ENCODE measurements at places on chromosomes 6 and 20.
A peak's percentile ranks its signal among the peaks of the same experiment; 100 is the strongest.

GRCh38 chr6:90110971-90111370 is 185.7 kb downstream of the BACH2 start:
- no peak overlapping the region for H3K4me3 ChIP-seq
- H3K4me1 ChIP-seq, result peaks cover 15% of the 10 kb centered on the region
- H3K27me3 ChIP-seq, result no peaks in the 10 kb centered on the region
- no peak overlapping the region for H3K27ac ChIP-seq
- no peaks in the 10 kb centered on the region for H3K36me3 ChIP-seq

DNA sequence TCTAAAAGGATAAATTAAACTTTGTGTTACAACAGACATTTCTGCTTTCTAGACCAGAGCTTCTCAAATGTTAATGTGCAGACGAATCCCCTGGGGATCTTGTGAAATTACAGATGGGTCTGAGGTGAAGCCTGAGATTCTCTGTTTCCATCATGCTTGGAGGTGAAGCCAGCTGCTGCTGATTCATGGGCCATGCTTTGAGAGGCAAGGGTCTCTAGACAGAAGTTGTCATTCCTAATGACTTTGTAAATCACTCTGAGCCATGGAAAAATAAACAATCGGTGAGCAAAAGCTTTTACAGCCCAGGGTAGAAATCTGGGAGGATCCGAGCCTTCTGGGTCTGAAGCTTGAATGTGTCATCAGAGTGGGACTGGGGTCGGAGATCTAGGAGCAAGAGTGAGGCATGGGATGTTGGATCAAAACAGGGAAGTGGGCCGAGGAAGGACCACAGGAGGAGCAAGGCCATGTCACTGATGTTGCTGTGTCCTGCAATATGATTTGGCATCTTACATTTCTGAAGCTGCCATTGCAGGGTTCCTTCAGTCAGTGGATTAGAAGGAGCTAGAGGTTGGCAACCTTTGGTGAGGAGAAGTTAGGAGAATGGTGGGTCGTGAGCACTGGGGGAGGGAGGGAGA is 77.3 kb downstream of the TRMT11 start:
- DNase-seq, result peak; percentile 44
- H3K36me3 ChIP-seq, result no peaks in the 10 kb centered on the region
- no peak overlapping the region for H3K4me3 ChIP-seq

- peaks cover 48% of the 10 kb centered on the region for H3K36me3 ChIP-seq
- no peak overlapping the region for H3K27ac ChIP-seq
- H3K4me1 ChIP-seq, result peaks cover 8% of the 10 kb centered on the region
- no peaks in the 10 kb centered on the region for H3K27me3 ChIP-seq
- no peak for DNase-seq
- no peak overlapping the region for H3K4me3 ChIP-seq
These were observed 12.3 kb downstream of the EDEM2 start for GRCh38 chr20:35134880-35135279.

DNA sequence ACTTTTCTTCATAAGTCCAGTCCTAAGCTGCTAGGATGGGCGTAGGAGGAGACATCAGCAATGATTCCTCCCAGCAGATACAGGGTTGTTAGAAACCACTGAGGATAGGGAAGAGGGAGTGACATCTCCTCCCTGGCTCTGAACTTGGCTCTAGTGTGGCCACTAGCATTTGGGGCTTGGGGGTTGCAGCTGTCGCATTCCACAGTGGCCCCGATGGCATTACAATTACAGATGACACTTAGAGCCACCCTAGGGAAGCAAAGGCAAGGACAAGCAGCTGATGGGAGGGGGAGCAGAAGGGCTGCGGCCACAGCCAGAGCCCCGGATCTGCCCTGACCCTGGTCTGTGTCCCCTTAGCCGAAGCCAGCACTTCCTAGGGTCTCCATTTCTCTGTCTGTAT is 9.5 kb upstream of the CDKN1A start:
- H3K27me3 ChIP-seq, result no peaks in the 10 kb centered on the region
- peaks cover 25% of the 10 kb centered on the region for H3K4me1 ChIP-seq
- no peak overlapping the region for H3K4me3 ChIP-seq
- H3K36me3 ChIP-seq, result no peaks in the 10 kb centered on the region

GRCh38 chr6:85641897-85642773 is 551 bp downstream of the SYNCRIP start:
- H3K27ac ChIP-seq, result peak overlapping the region; percentile 98
- H3K4me1 ChIP-seq, result peaks cover 11% of the 10 kb centered on the region
- no peaks in the 10 kb centered on the region for H3K27me3 ChIP-seq
- H3K36me3 ChIP-seq, result peaks cover 55% of the 10 kb centered on the region

- H3K27me3 ChIP-seq, result peaks cover 32% of the 10 kb centered on the region
- no peak overlapping the region for H3K27ac ChIP-seq
These were observed 680 bp downstream of the HLA-DPB1 start for GRCh38 chr6:33076406-33076934.

DNA sequence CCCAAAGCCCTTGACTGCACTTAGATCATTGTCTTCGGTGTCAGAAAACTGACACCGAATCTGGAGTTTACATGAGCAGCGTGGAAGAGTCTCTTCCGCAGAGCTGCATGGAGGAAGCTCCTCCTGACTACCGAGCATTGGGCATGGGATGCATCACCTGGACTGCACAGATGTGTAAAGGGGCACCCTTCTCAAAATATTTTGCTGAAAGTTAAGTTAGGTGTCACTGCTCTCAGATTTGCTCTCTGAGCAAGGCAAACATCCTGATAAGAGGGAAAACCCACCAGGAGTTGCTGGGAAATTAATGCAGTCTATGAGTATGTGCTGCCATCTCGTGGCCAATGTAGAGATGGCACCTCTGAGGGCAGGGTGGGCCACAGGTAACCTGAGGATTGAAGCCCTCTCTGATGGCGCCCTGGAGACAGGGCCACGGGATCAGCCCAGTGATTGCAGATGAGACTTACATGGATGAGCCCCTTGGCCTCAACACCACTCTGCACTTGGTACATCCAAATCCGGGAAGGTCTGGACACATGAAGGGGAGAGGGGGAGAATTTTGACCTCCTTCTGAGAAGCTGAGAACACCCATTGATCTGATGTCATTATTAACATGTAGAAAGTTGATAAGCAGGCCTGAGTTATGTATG is 129.9 kb downstream of the LPA start:
- H3K4me3 ChIP-seq, result no peak overlapping the region
- H3K27me3 ChIP-seq, result no peaks in the 10 kb centered on the region
- DNase-seq, result peak; percentile 46
- no peaks in the 10 kb centered on the region for H3K4me1 ChIP-seq

DNA sequence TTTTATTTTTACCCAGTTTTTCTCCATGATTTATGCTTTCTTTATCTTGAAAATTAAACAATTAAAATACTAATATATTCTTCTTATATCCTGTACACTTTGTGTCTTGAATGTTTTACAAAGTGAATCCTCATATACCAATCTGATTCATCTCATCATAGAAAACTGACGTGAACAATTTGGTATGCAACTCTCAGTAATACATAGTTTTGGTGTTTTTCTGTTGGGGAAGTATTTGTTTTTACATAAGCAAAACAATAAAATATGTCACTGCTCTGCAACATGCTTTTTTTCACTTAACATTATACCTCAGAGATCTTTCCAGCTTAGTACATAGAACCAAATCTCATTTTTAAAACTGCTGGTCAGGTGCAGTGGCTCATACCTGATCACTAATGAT is 14.7 kb downstream of the DNAAF9 start:
- H3K27ac ChIP-seq, result no peak overlapping the region
- H3K27me3 ChIP-seq, result no peaks in the 10 kb centered on the region
- H3K4me3 ChIP-seq, result no peak overlapping the region
- no peak for DNase-seq
- 0 out of 2 replicates have a peak, but pooled peaks cover 7% of the 10 kb centered on the region for H3K36me3 ChIP-seq

DNA sequence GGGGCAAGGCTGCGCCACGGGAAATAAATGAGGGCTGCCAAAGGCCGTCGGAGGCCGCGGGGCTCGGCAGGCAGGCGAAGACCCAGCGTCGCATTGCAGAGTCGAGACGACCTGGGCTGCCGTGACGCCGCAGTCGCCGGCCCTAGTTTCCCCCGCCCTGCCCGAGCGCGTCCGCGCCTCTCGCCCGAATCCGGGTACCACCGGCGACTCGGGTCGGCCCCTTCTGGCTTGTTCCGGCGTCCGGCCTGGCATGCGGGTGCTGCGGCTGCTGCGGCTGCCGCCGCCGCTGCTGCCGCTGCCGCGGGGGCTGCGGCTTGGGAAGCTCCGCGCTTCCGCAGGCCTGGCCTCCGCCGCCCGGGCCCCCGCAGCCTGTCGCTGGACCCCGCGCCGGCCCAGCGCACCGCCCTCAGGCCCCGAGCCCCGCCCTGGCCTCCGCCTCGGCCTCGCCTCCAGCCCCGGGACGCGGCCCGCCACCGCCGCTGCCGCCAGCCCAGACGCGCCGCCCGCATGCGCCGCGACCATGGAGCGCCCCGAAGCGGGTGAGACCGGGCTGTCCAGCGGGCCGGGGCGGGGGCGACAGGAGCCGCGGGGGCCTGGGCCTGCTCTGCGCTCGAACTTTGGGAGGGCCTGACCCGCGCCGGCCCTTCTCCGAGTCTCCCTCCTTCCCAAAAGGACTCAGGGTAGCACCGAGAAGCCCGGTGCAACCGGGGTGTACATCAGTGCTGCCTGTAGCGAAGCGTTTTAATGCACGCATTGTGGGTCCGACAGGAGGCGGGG is at the start of gene AKAP7:
AKAP7 (plus strand) TSS at position 224 of the 777 bp plus-strand sequence; CDS start at position 521, 297 bp downstream.
- peaks cover 9% of the 10 kb centered on the region for H3K36me3 ChIP-seq
- H3K27me3 ChIP-seq, result no peaks in the 10 kb centered on the region
- peak within 1 kb of the TSS; percentile 94 for H3K4me3 ChIP-seq
- peaks cover 15% of the 10 kb centered on the region for H3K4me1 ChIP-seq
- peak within 1 kb of the TSS; percentile 87 for H3K27ac ChIP-seq

- H3K27me3 ChIP-seq, result no peaks in the 10 kb centered on the region
- peak; percentile 24 for DNase-seq
- H3K4me3 ChIP-seq, result no peak overlapping the region
- H3K27ac ChIP-seq, result no peak overlapping the region
These were observed 68.5 kb upstream of the FOXO3 start for GRCh38 chr6:108492131-108492766.

- H3K4me3 ChIP-seq, result no peak overlapping the region
- H3K4me1 ChIP-seq, result no peaks in the 10 kb centered on the region
- no peak overlapping the region for H3K27ac ChIP-seq
- H3K36me3 ChIP-seq, result no peaks in the 10 kb centered on the region
- DNase-seq, result no peak
These were observed 334.3 kb upstream of the MANEA start for GRCh38 chr6:95243053-95243452.

- no peaks in the 10 kb centered on the region for H3K4me1 ChIP-seq
- no peaks in the 10 kb centered on the region for H3K27me3 ChIP-seq
- no peak for DNase-seq
- peaks cover 81% of the 10 kb centered on the region for H3K36me3 ChIP-seq
These were observed 24.5 kb downstream of the PRPF6 start for GRCh38 chr20:64005394-64005793.

DNA sequence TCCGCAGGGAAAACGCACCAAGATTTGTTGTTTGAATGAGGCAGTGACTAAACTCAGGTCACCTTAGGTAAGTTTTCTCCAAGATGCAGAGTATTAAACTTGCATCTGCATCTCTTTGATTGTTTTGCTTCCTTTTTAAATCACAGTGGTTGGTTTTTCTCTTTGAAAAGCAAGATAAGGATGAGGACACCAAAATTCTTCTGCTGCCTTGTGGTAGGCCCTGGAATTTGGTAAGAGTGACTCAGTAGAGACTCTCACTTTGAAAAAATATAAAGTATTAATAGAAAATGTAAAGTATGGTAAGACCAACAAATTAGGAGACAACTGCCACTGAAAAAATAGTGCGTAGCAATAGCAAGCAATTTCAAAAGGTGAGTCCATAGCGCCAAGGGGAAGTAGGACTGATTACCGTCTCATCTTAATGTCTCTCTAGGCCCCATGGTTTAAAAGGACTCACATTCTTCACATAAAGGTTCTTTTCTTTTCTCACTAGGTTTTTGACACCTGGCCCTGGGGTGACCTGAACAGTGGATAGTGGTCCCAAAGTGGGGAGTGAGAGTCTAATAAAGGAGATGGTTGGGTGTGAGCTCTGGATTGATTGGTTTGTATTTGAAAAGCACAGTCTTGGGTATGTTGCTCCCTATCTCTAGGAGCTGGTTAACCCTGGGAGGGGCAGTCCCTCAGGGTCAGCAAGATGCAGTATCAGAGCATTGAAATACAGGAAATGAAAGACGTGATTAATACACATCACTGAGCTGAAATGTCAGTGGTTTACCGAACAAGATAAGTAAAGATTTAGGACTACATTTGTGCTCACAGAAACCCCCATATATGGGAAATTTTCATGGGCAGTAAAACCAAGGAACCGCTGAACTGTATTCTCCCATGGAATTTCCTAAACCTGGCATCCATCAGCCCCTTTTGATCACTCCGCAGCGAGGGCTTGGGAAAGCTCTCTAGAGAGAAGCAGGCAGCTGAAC is 221.2 kb downstream of the SLC24A3 start:
- no peak overlapping the region for H3K4me3 ChIP-seq
- no peak overlapping the region for H3K27ac ChIP-seq
- no peaks in the 10 kb centered on the region for H3K4me1 ChIP-seq
- DNase-seq, result no peak
- H3K27me3 ChIP-seq, result no peaks in the 10 kb centered on the region

DNA sequence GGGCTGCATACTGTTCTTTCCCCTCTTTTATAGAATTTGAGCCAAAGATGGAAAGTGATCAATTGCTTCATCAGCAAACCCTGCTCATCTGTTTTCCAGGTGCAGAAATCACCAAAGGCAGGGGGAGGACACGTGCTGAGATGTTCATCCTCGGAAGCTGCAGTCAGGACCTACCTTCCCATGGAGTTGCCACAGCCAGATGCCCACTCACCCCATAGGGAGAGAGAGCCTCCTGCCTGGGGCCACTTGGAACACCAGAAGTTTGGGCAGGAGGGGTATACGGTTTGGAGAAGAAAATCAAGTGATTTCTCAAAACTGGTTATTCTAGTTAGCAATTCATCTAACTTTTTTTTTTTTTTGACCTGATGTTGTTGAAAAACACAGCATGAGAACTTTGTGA is 5.3 kb upstream of the CST7 start:
- H3K27me3 ChIP-seq, result no peaks in the 10 kb centered on the region
- no peaks in the 10 kb centered on the region for H3K36me3 ChIP-seq
- H3K4me1 ChIP-seq, result no peaks in the 10 kb centered on the region
- H3K4me3 ChIP-seq, result no peak overlapping the region

DNA sequence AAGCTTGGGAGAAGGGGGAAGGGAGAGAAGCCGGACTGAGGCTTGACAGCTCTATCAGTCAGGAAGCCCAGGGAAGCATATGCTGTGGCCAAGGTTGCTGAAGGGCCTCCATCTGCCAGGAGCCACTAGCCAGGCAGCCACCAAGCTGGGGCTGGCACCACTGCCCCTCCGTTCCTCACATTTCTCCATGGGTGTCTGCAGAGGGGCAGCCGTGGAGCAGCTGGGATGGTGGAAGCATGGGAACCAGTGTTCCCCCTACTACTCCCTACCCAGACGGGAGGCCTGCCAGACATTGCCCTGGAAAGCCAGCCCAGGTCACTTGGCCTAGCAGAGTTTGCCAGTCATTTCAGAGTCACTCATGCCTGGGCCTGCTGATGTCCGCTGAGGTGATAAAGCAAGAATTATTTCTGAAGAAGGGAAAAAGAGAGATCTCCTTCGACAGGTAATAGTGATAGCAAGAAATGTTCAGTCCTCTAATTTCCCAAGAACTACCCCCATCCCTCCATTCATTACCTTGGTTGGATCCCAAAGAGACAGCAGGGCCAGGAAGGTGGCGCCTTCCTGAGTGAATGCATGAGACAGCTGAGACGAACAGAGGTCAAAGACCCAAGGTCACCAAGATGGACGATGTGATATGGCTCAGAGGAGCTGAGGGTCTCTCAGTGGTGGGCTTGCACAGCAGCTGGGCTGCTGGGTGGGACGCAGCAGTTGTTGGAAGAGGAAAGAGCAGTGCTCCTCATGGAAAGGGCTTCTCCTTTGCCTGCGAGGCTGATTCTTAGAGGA is 21.9 kb downstream of the SNPH start:
- no peak overlapping the region for H3K4me3 ChIP-seq
- no peaks in the 10 kb centered on the region for H3K27me3 ChIP-seq
- peaks cover 32% of the 10 kb centered on the region for H3K4me1 ChIP-seq
- H3K36me3 ChIP-seq, result no peaks in the 10 kb centered on the region
- no peak for DNase-seq

Data from SJSA1 (cell line).